Activated T-helper 2 cell treated with anti-CD3 and anti-CD28 coated beads, Interferon-gamma antibody, Interleukin-2, Interleukin-4, amounts not matched to agents 10 μg/mL and 5 μg/mL and 100 μg/mL, durations not matched to agents 14 hours and 24 hours and 36 hours (primary cell): ENCODE measurements at places on chromosomes 6 and 20. TPM values are rescaled to one million over a fixed set of nuclear protein-coding genes. Genes with fewer than 3 reads are reported as not detected.

ENPP5 gene
- not detected in 2 replicates for total RNA-seq

DNA sequence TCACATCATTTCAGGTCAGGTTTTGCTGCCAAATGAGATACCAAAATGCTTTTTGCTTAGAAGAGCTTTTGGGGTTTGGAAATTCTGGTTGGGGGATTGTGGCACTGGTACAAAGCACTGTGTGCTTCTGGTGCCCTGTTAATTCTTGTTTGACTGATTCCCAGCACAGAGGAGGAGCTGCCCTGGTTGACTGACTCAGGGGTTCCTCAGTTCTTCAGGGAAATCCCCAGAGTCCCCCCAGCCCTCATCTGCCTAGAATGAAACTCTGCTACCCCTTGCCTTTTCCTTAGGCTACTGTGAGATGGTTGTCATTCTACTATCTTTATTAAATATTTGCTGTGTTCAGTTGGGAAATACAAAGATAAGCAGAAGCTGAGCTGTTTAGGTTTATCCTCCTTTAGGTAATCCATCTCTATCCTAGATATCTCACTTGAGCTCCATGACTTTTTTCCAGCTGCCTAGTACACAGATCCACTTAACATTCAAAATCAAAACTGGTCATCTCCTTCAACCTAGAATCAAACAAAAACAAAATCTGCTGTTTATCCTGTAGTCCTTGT lies 24.9 kb upstream of the TSPYL1 start:
- H3K27me3 ChIP-seq, result no peaks in the 10 kb centered on the region
- no peaks in the 10 kb centered on the region for H3K36me3 ChIP-seq
- no peaks in the 10 kb centered on the region for H3K4me1 ChIP-seq
- no peak for DNase-seq
- no peak overlapping the region for H3K27ac ChIP-seq

GRCh38 chr6:37860226-37860839 lies 40.8 kb downstream of the ZFAND3 start:
- H3K4me1 ChIP-seq, result peaks cover 30% of the 10 kb centered on the region
- H3K27me3 ChIP-seq, result no peaks in the 10 kb centered on the region
- no peak overlapping the region for H3K4me3 ChIP-seq
- DNase-seq, result no peak
- no peak overlapping the region for H3K27ac ChIP-seq

PTPRK gene
- 4.2 and 6.1 TPM in 2 replicates for total RNA-seq

DNA sequence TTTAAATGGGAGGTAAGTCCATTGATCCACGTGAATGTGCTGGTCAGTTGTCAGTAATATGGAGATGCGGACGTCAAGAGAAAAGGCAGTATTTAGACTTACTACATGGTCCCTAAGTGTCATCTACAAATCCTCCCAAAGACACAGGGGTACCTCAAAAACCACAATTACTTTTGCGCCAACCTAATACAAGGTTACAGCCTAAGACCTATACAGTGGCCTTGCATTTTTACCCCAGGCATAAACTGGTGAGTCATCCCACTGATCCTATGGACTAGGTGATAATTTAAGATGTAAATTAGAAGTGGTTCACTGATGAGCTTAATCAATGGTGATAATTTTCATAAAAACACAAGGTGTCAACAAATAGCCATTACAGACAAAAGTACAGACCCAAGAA lies 141.0 kb downstream of the NFATC2 start:
- peak overlapping the region; percentile 95 for H3K27ac ChIP-seq
- peak overlapping the region; percentile 63 for H3K4me3 ChIP-seq
- H3K27me3 ChIP-seq, result no peaks in the 10 kb centered on the region
- peaks cover 93% of the 10 kb centered on the region for H3K36me3 ChIP-seq
- no peak for DNase-seq

DNA sequence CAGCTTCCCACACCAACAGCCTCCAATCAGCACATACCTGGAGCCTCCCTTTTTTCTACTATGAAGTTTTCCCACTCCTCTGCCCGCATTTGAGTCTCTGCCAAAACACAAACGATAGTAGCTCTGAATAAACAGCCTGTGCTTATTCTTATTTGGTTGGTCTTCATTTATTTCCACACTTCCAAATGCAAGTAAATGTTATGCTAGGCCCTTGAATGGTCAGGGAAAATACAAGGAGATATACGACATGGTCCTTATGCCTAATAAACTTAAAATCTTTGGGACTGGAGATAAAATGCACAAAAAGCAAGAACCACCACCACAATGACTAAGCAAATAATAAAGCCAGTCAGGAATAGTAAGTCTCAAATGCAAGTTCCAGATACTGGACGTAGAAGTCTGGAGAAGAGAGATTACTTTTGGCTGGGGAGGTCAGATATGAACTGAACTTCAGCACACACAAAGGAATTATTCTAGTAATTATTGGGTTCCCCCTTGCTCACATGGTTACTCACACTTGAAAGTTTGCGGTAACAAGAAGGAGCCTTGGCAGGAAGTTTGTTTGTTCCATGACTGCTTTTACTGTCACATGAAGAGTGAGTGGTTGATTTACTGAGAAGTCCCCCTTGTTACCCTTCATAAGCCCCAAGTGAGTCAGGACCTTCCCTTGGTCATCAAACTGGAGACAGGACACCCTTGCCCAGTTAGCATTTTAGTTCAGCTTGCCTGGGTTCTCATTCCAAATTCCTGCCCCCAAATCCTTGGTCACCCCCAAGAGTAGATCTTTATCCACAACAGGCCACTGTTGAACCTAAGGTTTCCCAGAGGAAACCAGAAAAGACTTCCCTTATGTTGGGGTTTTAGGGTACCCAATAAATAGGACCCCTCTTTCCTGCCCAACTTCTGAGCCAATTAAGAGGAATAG lies 511.2 kb upstream of the JARID2 start:
- no peaks in the 10 kb centered on the region for H3K27me3 ChIP-seq
- peak overlapping the region; percentile 62 for H3K4me3 ChIP-seq
- H3K36me3 ChIP-seq, result peaks cover 44% of the 10 kb centered on the region
- peak; percentile 35 for DNase-seq

DNA sequence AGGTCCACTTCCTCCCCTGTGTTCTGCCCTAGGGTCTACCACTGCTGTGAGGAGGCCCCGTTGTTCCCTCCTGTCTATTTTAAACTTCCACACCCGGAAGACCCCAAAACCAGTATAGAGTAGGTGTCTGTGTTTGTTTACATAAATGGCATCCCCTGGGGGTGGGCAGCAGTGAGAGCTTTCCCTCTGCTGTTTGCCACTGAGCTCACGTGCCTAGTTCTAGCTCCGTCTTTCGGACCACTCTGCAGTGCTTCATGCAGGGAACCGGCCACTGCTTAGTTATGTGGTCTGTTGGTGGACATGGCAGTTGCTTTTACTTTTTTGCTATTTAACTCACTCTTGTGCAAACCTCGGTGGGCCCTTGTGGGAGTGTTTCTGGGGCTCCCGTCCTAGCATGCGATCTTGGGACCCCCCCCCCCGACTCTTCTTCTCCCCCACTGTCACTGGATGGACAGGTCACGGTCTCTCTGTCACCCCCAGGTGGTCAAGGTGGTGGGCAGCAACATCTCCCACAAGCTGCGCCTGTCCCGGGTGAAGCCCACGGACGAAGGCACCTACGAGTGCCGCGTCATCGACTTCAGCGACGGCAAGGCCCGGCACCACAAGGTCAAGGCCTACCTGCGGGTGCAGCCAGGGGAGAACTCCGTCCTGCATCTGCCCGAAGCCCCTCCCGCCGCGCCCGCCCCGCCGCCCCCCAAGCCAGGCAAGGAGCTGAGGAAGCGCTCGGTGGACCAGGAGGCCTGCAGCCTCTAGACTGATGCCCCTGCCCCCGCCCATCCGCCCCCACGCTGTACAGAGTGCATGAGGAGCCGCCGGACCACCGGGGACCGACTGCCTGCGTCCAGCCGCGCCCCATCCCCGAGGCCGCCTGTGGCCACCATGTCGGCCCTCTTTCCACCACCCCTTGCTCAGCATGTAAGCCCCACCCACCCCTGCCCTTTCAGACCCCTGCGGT lies 40.9 kb downstream of the VSTM2L start:
- no peaks in the 10 kb centered on the region for H3K4me1 ChIP-seq
- no peak overlapping the region for H3K4me3 ChIP-seq
- no peak overlapping the region for H3K27ac ChIP-seq
- no peaks in the 10 kb centered on the region for H3K36me3 ChIP-seq
- H3K27me3 ChIP-seq, result no peaks in the 10 kb centered on the region
- no peak for DNase-seq

- DNase-seq, result no peak
- H3K36me3 ChIP-seq, result no peaks in the 10 kb centered on the region
- H3K27me3 ChIP-seq, result no peaks in the 10 kb centered on the region
- H3K4me3 ChIP-seq, result no peak overlapping the region
- no peak overlapping the region for H3K27ac ChIP-seq
- H3K4me1 ChIP-seq, result no peaks in the 10 kb centered on the region
Measured at GRCh38 chr6:133396233-133396983, 155.3 kb downstream of the EYA4 start.

DNA sequence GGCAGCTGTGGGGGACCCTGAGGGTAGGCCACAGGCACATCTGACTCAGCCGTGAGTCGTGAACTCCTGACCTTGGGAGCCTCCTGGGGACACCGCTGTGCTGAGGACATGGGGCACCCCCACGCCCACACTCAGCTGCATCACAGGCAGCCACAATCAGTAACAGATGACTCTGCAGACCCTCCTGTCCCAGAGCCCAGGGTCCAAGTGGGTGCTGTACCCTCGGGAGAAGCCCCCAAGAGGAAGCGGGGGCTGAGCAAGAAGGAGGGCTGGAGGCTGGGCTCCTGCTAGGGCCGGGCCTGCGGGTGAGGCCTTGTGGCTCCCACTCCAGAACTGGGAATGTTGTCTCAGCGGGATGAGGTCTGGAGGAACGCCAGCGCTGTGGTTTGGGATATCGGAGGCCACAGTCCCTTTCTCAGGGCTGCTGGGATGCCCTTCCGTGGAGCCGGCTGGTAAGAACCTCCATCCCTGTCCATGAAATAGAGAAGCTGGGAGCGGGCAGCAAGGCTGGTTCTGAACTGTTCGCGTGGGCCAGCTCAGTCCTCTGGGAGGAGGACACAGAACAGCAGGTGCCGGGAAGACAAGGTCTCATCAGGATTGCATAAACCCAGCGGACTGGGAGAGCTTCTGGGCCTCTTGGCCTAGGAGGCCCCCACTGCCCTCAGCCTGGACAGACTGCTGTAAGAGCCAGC lies 3.1 kb upstream of the LAMA5 start:
- no peak for DNase-seq
- H3K4me3 ChIP-seq, result no peak overlapping the region
- no peaks in the 10 kb centered on the region for H3K36me3 ChIP-seq
- H3K27me3 ChIP-seq, result peaks cover 23% of the 10 kb centered on the region

NUDT3 gene
- total RNA-seq, result 21.3 and 21.7 TPM in 2 replicates

DNA sequence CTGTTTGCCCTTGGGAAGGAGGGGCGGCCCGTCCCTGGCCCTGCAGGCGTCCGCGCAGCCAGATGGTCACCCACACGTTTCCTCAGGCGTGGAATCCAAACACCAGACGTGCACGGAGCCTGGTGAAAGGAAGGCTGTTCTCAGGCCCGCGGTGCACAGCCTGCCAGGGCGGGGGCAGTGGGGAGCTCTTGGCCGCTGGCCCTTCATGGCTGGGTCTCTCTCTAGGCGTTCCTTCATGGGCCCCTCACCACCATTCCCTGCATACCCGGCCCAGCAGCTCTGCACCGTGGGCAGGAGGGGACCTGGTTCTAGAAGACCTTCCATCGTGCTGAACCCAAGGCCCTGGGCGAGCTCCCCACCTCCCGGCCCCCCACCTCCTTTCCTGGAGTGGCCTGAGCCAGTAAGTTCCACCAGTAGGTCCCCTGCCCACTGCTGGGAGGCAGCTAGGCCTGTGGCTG lies 30.4 kb upstream of the SMOC2 start:
- H3K4me1 ChIP-seq, result no peaks in the 10 kb centered on the region
- no peaks in the 10 kb centered on the region for H3K27me3 ChIP-seq
- H3K27ac ChIP-seq, result no peak overlapping the region
- no peaks in the 10 kb centered on the region for H3K36me3 ChIP-seq
- H3K4me3 ChIP-seq, result no peak overlapping the region
- DNase-seq, result no peak

RARS2 gene
- 23.3 and 23.5 TPM in 2 replicates for total RNA-seq

DNA sequence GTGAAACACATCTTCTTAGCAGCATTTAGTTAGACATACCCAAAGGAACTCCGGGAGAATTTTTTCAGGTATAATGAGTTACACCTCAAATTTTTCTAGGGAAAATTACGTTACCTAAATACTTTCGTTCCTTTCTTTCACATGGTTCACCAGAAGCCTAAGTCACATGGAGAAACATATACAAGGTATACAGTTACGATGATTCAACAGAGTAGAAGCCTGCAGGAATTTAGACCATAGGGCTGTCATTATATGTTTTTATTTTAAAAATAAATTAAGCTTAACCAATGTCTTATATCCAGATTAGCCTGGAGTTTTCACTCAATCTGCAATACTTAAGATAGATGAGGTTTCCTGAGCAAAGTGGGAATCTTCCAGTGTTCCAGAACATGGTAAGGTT lies 549.5 kb upstream of the JARID2 start:
- no peaks in the 10 kb centered on the region for H3K27me3 ChIP-seq
- no peak for DNase-seq
- peaks cover 13% of the 10 kb centered on the region for H3K36me3 ChIP-seq
- no peak overlapping the region for H3K4me3 ChIP-seq
- H3K27ac ChIP-seq, result no peak overlapping the region

DNA sequence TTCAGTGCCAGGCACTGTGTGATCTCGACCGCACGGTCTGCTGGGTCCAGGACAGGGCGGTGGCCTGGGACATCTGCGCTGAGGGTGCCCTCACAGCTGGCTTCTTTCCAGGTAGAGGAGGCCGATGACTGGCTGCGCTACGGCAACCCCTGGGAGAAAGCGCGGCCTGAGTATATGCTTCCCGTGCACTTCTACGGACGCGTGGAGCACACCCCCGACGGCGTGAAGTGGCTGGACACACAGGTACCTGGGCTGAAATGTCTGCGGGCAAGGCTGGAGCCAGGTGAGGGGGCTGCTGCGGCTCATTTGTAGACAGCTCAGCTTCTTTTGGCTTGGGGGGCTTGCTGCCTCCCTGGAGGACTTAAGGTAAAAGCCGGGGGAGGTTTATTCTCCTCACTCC lies 26.6 kb downstream of the PYGB start:
- H3K4me3 ChIP-seq, result no peak overlapping the region
- no peaks in the 10 kb centered on the region for H3K27me3 ChIP-seq
- H3K27ac ChIP-seq, result no peak overlapping the region
- H3K36me3 ChIP-seq, result peaks cover 28% of the 10 kb centered on the region
